ENCODE measurements at places on chromosomes 11 and 22. TPM values are rescaled to one million over a fixed set of nuclear protein-coding genes. Genes with fewer than 3 reads are reported as not detected.
A peak's percentile ranks its signal among the peaks of the same experiment; 100 is the strongest.

The NAA40 gene
- total RNA-seq = 68.0 TPM

The RFPL1 gene
- total RNA-seq = not detected

DNA sequence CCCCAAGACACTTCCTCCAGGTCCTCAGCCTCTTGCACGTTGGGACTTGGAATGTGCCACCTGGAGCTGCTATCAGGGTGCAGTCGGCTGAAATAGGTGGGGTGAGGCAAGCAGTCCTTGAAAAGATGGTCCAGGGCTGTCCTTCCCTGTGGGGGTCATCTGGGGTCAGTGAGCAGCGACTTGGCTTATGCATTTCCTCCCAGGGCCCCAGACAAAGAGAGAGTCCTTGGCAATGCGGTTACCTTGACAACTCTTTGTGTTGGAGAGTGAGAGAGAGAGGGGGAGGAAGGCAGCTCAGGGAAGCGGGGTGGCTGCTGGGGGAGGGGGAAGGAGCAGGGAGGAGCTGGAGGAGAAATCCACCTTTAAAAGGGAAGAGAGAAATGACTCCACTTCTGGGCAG lies 93.8 kb downstream of the MIAT start:
- DNase-seq = no peak

The CASP1 gene
- not detected for total RNA-seq

- DNase-seq = peak; percentile 64
Observed at GRCh38 chr11:121478895-121479697, 26.3 kb upstream of the SORL1-AS1 start.

DNA sequence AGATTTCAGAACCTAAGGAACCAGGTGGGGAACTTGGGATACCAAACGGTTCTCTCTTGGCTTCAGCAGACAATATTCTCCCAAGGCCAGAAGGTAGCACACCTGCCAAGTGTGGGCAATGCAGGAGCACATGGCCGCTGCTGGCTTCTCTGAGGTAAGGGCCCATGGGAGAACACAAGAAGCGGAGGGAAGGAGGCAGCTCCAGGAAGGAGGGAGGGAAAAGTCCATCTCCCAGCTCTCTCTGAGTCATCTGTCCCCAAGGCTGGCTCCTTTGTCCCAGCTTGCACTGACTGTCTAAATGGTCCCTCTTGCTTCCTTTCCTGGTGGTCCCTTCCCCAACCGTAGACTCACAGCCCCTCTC lies 557.9 kb upstream of the CADM1 start:
- DNase-seq = no peak

The ADORA2A gene
- total RNA-seq = 15.9 TPM
